ENCODE measurements at places on chromosomes 2 and 18. TPM values are rescaled to one million over a fixed set of nuclear protein-coding genes. Genes with fewer than 3 reads are reported as not detected.

- DNase-seq: no peak
Observed at GRCh38 chr2:5742126-5742525, 49.9 kb downstream of the SOX11 start.

DNA sequence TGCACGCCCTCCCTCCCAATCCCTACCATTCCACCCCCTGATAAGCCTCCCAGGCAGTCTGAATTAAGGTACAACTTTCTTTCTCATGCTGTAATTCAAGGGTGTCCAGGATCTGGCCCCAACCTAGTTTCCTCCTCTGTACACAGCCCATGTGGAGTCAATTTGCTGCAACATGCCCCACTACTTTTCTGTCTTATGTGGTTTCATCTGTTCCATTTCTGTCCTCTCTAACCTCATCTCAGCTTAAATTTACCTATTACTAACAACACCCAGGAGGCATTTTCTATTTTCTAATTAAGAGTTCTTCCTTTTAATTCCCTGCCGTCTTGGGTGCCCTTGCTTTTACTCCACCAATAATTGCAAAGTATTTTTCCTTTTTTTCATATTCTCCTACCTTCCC lies 10.0 kb downstream of the PPP4R1 start:
- no peak for DNase-seq

The GALNT3 gene
- 0.43 TPM for total RNA-seq

GRCh38 chr18:4544142-4544541 lies 89.0 kb upstream of the DLGAP1 start:
- DNase-seq: no peak

GRCh38 chr2:98771721-98772524 lies 41.0 kb upstream of the MGAT4A start:
- no peak for DNase-seq

The UGT1A3 gene
- 0.78 TPM for total RNA-seq

- no peak for DNase-seq
Observed at GRCh38 chr2:39512434-39512935, 75.4 kb upstream of the MAP4K3 start.

The AP1S3 gene
- total RNA-seq: 43.9 TPM

DNA sequence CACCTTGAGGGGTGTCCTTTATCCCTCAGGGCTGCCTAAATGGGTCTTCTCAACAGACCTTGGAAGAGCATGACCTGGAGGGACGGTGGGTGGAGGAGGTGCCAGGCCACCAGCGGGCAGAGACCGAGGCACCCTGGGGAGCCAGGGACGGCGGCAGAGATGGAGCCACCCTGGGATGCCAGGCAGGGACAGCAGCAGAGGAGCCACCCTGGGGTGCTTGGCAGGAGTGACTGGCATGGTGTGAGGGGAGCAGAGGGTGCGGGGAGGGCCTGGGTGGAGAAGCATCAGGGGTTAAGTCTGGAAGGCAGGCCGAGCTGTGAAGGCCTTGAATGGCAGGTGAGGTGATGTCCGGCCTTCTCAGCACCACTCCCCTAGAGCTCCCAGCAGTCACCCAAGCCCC lies 56.1 kb downstream of the CIB4 start:
- DNase-seq: no peak

GRCh38 chr2:206979922-206980321 lies 40.6 kb downstream of the CPO start:
- DNase-seq: no peak

GRCh38 chr2:36578343-36579296 lies 19.3 kb downstream of the FEZ2 start:
- DNase-seq: no peak

The KLHL14 gene
- total RNA-seq: 1.6 TPM

- no peak for DNase-seq
Observed at GRCh38 chr2:128371648-128372345, 53.1 kb upstream of the HS6ST1 start.

- DNase-seq: no peak
Observed at GRCh38 chr2:196944570-196944969, 18.1 kb upstream of the PGAP1 start.

- no peak for DNase-seq
Observed at GRCh38 chr2:221397187-221397586, 174.9 kb downstream of the EPHA4 start.

GRCh38 chr2:105737980-105738657 lies 6.6 kb upstream of the NCK2 start:
- no peak for DNase-seq

The LCT gene
- total RNA-seq: not detected

The KLHL30 gene
- 0.96 TPM for total RNA-seq

DNA sequence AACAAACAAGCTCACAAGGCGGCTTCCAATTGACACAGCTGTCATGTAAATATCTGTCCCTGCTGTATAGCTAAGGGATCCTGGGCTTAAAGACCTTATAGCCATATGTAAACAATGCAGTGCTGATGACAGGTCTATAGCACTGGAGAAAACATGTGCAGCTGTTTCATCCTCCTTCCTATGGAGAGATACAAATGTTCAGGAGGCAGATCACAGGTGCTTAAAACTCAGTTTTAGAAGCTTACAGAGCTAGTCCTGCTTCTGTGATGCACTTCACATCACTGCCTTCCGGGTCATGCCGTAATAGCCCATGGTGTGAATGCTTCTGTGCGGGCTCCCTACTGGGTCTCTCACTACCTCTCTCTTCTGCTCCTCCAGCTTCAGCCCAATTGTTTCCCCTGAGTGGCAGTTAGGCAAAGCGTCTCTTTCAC lies 262.4 kb upstream of the CHST9 start:
- DNase-seq: no peak

DNA sequence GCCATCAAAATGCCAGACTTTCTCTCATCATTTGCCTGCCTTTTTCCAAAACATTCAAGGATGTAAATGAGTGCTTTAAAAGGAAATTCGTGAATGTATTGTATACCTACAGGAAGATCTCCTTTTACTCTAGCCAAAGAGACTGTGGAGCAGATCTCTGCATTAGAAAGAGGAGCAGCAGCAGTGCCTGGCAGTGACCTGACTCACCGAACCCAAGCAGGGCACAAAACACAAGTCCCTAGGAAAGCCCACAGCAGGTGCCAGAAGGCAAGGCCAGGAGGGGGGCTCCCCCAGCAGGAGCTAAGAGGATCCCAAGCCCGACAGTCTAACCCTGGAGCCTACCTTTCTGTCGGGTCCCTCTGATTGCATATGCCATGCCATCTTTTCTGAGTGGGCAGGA lies 47.9 kb downstream of the L3MBTL4 start:
- no peak for DNase-seq

GRCh38 chr2:191145769-191146471 lies 4.9 kb downstream of the STAT4 start:
- no peak for DNase-seq

GRCh38 chr2:223113161-223113560 lies 61.2 kb downstream of the KCNE4 start:
- DNase-seq: no peak

The NGEF gene
- total RNA-seq: 72.6 TPM

DNA sequence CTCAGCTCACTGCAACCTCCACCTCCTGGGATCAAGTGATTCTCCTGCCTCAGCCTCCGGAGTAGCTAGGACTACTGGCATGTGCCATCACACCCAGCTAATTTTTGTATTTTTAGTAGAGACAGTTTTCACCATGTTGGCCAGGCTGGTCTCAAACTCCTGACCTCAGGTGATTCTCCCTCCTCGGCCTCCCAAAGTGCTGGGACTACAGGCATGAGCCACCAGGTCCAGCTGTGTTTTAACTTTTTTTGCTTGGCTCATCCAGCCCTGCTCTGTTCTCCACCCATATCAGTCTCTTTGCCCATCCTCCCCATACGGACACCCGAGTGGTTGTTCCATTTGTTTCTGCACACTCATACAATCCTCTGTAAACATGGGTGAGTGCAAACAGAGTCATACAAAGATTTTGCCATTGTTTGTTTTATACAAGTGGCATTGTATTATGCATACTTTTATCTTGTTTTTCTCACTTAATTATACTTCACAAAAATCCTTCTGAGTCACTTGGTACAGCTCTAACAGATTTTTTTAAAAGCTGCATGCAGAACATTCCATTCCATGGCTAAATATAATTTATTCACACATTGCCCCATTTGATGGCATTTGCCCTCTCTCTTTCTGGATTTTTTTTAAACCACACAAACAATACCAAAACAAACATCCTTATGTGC lies 5.3 kb downstream of the APOB start:
- no peak for DNase-seq

The STARD7 gene
- total RNA-seq: 156 TPM

- DNase-seq: no peak
Observed at GRCh38 chr2:235485362-235485761, 8.5 kb upstream of the AGAP1 start.

The ACOXL gene
- 0.06 TPM for total RNA-seq

DNA sequence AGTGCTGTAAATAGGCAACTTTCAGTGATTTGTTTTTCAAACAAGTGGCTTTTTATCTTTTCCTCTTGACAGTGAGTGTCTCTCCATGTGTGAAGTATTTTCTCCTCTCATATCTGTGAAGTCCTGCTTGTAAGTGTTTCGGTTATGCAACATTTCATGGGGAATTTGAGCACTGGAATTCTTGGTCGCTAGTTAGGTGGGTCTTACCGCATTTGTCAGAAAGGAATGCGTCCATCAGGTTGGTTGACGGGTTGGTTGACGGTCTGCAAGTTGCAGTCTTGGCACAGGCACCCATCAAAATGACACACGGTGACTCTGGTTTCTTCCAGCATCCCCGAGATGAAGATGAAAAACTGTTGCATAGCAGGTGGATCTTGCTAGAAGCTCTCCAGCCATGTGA lies 109.8 kb downstream of the AGAP1 start:
- DNase-seq: no peak

The HS6ST1 gene
- 23.8 TPM for total RNA-seq

DNA sequence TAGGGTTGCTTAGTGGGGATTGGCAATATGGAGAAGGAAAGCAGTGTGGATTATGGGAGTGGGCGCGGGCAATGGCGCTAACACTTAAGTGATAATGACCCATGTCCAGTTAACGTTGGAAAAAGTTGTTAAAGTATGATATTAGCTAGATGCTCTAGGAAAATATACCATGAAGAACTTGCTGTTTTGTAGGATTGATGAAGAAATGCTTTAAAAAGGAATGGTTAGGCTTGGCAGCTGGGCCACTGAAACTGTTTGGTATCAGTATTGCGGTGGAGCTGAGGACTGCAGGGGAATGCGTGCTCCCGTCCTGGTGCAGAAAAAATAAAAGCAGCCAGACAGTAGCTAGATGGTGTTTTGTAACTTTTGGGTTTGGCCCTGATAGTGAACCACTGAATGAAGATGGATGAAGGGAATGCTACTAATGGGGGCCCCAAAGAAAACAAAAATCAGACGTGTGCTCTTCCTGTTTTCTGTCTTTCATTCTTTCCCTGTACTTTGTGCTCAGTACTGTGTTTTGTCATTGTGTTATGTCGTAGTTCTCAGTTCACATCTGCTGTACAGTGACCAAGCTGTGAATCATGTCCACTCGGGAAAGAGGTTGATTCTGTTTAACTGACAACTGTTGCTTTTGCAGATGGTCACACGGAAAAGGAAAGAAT lies 999 bp downstream of the INSIG2 start:
- peak; percentile 61 for DNase-seq

- DNase-seq: no peak
Observed at GRCh38 chr2:161063946-161064306, 96.3 kb upstream of the TANK start.

The RAD51AP2 gene
- total RNA-seq: not detected

The IL36G gene
- total RNA-seq: not detected

DNA sequence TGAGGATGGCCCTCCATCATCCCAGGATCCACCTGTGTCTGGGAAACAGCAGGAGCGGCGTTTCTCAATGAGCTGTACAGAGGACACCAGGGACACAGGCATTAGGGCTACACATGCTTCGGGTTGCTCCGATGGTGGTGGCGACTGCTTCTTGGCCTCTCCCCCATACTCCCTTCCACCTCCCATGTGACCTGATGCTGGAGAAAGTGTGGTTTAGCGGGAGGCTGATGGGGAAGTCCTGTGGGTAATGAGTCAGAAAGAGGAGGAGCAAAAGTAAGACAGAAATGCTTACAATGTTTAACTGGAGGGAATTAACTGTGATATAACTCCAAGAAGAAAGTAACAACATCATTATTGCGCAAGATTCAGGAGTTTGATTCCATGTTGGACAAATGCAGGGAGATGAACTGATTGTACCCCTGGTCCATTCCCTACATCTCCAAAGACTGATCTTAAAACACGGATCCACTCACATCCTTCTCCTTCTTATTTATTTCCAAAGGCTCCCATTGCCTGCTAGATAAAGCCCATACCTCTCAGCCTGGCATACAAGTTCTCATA lies 186.6 kb downstream of the NRP2 start:
- peak; percentile 81 for DNase-seq

The NEU2 gene
- not detected for total RNA-seq

DNA sequence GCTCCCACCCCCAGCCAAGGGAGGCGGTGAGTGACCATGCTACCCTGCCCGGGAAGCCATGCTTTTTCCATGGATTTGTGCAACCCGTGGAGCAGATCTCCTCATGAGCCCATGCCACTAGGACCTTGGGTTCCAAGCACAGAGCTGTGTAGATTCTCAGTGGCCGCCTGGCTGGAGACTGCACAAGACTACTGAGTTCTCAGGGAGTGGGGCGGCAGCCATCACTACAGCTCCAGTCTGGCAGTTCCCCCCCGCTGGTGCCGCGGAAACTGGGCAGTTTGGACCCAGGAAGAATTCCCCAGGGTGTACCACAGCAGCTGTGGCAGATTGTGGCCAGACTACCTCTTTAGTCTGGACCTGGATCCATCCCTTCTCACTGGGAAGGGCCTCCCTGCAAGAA lies 470.6 kb downstream of the LRP1B start:
- no peak for DNase-seq

GRCh38 chr2:235978022-235978421 lies 190.2 kb downstream of the GBX2 start:
- DNase-seq: no peak

The ABHD3 gene
- total RNA-seq: 52.6 TPM

- DNase-seq: peak; percentile 12
Observed at GRCh38 chr2:138373993-138374408, 127.6 kb upstream of the SPOPL start.

- DNase-seq: no peak
Observed at GRCh38 chr18:43170586-43170985, 55.1 kb upstream of the RIT2 start.

The ST6GAL2 gene
- total RNA-seq: not detected

DNA sequence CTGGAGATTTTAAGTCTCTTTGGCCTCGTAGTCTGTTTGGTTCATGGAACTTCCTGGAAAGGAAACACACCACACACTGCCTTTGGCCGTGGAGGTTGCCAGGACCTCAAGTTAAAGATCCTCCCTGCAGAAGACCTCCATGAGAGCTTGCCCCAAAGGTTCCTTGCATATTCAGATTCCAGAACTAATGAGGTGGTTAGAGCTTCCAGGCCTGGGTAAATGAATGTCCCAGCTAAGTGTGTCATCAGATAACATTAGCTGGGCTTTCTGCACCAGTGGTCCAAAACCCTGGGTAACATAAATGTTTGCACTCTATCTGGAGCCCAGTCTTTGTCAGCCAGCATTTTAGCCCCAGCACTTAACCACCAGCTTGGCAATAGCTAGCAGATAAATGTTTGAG lies 122.1 kb upstream of the EML6 start:
- peak; percentile 97 for DNase-seq

The NYAP2 gene
- total RNA-seq: not detected
